Activated CD4-positive, alpha-beta T cell treated with anti-CD3 and anti-CD28 coated beads, Interleukin-10, Interleukin-2, amounts not matched to agents 100 ng/mL and 50 ng/mL, durations not matched to agents 16 hours and 8 hours (primary cell): ENCODE measurements at places on chromosomes 13 and 19.

DNA sequence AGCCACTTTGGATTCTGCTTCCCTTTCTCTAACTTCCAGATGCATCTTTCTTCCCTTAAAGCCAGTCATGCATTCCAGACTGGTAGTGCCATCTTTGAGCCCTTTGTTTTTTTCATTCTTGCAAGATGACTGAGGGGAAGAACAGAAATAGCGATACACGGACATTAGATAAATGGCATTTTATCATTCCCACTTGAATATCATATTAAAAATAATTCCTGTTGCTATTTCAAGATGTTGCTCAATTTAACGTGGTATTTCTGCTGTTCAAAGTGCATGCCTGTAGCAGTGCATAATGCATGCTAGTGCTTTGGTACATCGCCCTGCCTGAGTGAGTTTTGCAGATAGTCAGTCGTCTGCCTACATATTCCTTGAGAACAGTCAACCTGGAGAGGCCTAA lies 140.6 kb upstream of the FRY start:
- DNase-seq, result no peak

DNA sequence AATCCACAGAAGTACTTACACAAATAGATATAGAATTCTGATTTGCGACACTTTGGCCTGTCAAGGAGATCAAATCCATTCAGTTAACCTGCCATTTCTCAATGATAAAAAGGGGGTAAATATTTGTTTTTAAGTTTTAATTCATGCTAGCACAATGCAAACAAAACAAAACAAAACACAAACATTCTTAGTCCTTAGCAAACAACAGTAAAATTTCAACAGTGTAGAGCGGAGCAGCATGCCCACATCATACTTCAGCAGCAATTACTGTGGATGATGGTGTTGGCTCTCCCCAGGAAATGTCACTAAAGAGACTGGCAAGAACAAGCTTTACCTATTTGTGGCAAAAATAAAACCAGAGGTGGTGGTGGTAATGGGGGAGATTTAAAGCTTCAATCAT lies 625.2 kb upstream of the PCDH20 start:
- DNase-seq, result no peak

DNA sequence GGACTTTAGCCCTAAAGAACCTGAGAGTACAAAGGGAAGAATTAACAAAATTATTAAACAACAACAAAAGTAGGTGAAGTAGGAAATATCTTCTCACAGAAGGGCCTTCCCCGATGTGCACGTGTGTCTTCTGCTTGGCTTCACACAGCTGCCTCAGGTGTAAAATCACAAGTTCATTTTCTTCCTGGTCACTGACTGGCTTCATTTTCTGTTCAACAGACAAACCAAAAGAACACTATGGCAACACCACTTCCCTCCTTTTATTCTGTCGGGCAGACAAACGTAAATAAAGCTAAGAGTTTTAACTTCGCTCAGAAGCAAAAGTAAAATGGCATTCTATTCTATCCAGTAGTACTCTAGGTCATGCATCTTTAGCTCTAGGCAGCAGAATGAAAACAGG lies 140.9 kb downstream of the TBC1D4 start:
- no peak for DNase-seq

- no peak for DNase-seq
Observed at GRCh38 chr13:41809962-41810361, 150.9 kb downstream of the VWA8 start.

GRCh38 chr19:33434886-33435705 lies 61.6 kb downstream of the CEBPG start:
- peak; percentile 9 for DNase-seq

- peak; percentile 26 for DNase-seq
Observed at GRCh38 chr13:28357911-28358433, 137.0 kb downstream of the FLT1 start.

DNA sequence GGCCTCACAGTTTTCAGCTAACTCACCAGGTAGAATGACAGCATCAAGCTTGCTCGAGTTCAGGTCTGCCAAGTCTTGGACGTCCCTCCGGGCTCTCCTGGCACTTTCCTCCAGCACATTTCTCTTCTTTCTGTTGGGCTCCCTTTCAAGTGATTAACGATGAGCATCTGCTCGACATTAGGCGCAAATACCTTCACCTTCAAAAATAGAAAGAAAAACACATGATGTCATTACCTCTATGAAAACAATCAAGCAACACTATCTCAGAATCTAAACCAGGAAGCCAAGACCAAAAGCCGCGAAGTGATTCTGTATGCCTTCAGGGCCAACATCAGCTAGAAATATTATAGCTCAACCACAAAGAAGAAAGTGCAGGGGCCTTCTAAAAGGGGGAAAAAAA lies 15.4 kb upstream of the CLN5 start:
- no peak for DNase-seq

- DNase-seq, result peak; percentile 80
Observed at GRCh38 chr19:39328046-39328705, 7.5 kb upstream of the LRFN1 start.

- no peak for DNase-seq
Observed at GRCh38 chr19:41449865-41450178, 6.9 kb downstream of the ERICH4 start.

GRCh38 chr13:21234526-21234925 lies 58.1 kb downstream of the MRPL57 start:
- DNase-seq, result no peak

DNA sequence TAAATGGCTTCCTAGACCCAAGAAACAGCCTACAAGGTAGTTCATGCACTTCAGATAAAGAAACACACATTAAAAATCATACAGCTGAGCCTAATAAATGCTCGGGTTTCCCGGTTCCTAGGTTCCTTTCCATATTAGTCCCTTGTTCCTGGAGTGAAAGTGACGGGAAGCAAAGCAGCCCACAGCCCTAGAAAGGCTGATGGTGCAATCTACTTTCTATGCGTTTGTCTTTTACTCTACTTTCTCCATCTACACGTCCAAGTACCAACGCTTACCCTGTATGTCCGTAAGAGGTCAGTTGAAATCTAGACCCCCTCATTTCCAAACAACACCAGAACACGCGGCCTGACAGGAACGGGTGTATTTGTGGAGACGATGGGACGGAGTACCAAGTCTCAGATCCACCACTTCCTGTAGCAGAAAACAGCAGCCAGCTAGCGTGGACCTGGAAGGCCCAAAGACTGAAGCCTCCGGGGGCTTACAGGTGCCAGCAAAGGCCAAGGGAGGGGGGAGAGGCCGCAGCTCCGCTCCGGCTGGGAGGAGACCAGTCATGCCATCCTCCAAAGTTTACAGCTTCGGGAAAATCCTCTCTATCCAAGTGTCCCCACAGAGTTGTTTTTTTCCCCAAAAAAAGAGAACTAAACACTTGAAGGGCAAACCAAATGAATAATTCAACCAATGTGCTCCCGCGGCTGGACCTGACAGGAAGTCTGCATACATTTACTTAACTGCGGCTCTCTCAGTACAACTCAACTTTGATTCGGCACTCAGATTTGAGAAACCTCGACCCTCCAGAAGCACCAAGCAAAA lies 34.1 kb downstream of the STK24 start:
- peak; percentile 45 for DNase-seq

GRCh38 chr19:14039181-14039580 lies 7.6 kb downstream of the IL27RA start:
- DNase-seq, result no peak

- DNase-seq, result no peak
Observed at GRCh38 chr13:46949211-46949610, 52.4 kb upstream of the HTR2A start.

GRCh38 chr19:2820112-2820702 lies 539 bp downstream of the ZNF554 start:
- DNase-seq, result no peak

- no peak for DNase-seq
Observed at GRCh38 chr19:37920591-37921450, 13.8 kb downstream of the SIPA1L3 start.

- DNase-seq, result peak; percentile 56
Observed at GRCh38 chr13:99258946-99259345, 767 bp upstream of the GPR18 start.

DNA sequence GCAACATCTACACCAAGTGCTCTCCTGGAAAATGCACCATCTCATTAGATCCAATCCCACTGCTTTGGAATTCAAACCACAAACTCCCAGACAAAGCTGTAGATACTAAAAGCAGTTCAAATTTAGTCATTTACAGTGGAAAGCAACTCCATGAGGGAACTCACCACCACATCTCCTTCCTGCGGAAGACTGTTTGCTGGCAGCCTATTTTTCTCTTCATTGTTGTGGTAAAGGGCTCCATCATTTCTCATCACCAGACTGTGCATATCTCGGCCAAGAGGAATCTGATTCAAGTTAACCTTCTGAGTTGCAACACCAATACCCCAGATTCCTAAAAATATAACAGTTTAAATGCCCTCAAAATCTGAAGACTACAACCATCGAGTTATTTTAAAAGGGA lies 8.4 kb downstream of the SPRYD7 start:
- no peak for DNase-seq

DNA sequence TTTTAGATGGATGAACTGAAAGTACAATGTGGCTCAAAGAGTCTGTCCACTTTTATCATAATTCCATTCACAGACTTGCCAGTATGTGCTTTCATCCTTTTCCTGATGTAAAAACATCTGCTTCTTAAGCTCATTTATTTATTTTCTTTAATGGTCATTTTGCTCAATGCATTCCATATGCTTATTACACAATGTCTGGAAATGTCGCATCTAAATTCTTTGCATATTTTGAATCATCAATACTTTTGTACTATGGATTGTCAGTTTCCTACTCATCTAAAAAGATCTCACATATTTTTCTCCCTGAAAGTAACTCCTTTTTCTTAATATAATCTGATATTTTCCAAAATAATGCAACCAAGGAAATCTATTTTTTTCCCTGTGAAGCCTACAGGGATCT lies 1315.8 kb downstream of the EFNB2 start:
- DNase-seq, result no peak

GRCh38 chr13:99969919-99970650 lies 1.5 kb downstream of the ZIC5 start:
- peak; percentile 31 for DNase-seq

DNA sequence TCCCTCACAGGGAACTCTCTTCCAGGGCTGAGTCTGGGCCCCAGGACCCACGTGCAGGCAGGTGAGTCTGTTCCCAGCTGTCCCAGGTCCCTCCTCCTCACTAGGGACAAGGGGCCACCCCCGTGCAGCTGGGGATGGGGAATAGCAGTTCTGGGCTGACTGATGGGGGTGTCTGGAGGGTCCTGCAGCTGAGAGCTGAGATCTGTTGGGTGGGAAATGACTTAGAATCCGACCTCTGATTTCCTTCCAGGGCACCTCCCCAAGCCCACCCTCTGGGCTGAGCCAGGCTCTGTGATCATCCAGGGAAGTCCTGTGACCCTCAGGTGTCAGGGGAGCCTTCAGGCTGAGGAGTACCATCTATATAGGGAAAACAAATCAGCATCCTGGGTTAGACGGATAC lies 461 bp downstream of the LILRA2 start:
- DNase-seq, result no peak

GRCh38 chr19:13226983-13227382 lies 76.8 kb downstream of the IER2 start:
- DNase-seq, result no peak

- DNase-seq, result no peak
Observed at GRCh38 chr19:47444388-47444821, 25.1 kb upstream of the MEIS3 start.

GRCh38 chr13:59398127-59398526 lies 765.6 kb downstream of the DIAPH3 start:
- DNase-seq, result no peak

GRCh38 chr13:20156702-20157101 lies 4.2 kb downstream of the GJA3 start:
- no peak for DNase-seq
